ENCODE measurements at places on chromosomes 6 and 20.

DNA sequence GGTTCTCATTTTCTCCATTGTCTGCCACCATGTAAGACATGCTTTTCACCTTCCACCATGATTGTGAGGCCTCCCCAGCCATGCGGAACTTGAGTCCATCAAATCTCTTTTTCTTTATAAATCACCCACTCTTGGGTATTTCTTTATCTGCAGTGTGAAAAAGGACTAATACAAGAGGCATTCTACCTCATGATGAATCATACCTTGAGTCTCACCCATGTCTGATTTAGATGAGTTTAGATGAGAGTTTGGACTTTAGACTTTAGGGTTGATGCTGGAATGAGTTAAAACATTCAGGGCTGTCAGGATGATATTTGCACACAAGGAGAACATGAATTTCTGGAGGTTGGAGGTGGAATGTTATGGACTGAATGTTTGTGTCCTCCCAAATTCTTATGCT lies 545.6 kb downstream of the C6orf118 start:
- no peak overlapping the region for H3K4me3 ChIP-seq
- DNase-seq, result no peak
- H3K27me3 ChIP-seq, result no peaks in the 10 kb centered on the region
- H3K36me3 ChIP-seq, result no peaks in the 10 kb centered on the region
- no peak overlapping the region for H3K27ac ChIP-seq
- H3K4me1 ChIP-seq, result no peaks in the 10 kb centered on the region

DNA sequence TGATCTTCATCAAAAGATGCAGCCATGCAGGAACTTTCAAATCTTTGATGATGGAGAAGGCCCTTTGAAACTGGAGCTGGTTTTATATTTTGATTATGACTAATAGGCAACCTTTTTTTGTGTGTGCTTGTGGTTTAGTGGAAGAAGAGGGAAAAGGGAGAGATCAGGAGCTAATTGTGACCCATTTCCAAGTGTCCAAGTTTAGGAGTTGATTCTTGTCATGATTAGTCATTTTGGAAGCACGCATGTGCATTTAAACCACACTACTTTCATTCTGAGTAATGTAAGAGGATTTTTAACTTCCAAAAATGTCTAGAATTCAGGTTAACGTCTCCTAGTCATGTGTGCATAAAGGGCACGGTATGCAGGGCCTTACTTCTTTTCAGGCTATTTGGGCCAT lies 3.5 kb downstream of the FOXO3 start:
- peaks cover 7% of the 10 kb centered on the region for H3K36me3 ChIP-seq
- peaks cover 53% of the 10 kb centered on the region for H3K4me1 ChIP-seq
- peak overlapping the region; percentile 99 for H3K27ac ChIP-seq
- no peak for DNase-seq

DNA sequence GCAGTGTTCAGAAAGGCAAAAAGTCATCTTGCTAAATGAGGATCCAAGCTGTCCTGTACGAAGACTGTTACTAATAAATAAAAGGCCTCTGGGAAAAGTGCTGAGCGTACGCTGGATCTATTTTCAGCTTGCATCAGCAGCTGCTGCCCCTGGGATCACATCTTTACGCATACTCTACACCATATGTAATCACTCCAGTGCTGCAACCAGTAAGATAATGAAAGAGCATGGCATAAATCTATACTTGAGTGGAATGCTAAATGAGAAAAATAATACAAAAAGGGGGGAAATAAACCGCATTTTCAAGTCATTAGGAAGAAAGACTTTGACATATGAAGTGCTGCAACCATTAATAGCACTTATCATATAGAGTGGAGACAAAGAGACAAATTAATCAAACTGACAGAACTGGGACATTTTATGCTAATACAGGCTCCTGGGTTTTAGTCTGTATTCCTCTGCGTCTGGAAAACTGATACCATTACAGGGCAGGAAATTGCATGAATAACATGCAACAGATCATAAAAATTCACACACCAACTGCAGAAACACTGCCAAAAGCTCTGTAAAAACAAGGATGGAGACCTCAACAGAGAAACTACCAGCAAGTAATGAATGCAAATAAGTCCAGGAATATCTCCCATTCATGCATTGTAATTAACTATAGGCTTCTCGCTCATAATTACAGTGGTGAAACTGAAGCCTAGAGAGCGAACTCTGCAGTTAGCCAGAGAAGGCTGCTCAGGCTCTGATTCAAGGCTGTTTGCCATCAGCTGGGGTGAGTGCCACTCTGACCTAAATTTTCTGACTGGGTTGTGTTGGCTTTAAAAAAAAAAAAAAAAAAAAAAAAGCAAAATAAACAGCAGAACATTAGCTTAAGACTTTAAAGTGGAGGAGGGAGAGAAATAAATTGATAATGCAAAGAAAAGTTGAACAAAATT lies 83.8 kb downstream of the GJA10 start:
- no peaks in the 10 kb centered on the region for H3K4me1 ChIP-seq
- no peak overlapping the region for H3K27ac ChIP-seq
- no peaks in the 10 kb centered on the region for H3K27me3 ChIP-seq
- H3K36me3 ChIP-seq, result no peaks in the 10 kb centered on the region
- no peak overlapping the region for H3K4me3 ChIP-seq

- no peaks in the 10 kb centered on the region for H3K36me3 ChIP-seq
- no peak overlapping the region for H3K27ac ChIP-seq
- peaks cover 11% of the 10 kb centered on the region for H3K4me1 ChIP-seq
- no peak for DNase-seq
- H3K27me3 ChIP-seq, result no peaks in the 10 kb centered on the region
Measured at GRCh38 chr20:8194721-8195120, 62.7 kb downstream of the PLCB1 start.

GRCh38 chr6:29447670-29448069 lies 8.6 kb downstream of the OR10C1 start:
- no peaks in the 10 kb centered on the region for H3K4me1 ChIP-seq
- H3K27me3 ChIP-seq, result no peaks in the 10 kb centered on the region
- H3K4me3 ChIP-seq, result no peak overlapping the region

DNA sequence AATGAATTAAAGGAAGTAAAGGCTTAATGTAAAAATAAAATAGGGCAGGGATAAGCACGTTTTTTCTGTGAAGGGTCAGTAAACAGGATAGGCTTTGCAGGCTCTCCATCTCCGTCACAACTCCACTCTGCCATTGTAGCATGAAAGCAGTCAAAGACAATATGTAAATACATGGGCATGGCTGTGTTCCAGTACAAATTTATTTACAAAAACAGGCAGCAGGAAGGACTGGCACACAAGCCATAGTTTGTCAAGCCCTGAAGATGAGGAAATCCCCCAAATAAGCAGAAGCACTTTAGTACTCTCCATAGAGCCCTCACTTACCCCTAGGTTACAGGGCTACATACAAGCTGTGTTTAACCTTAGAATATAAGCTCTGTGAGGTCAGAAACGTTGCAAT lies 8.9 kb upstream of the FBXO9 start:
- no peaks in the 10 kb centered on the region for H3K36me3 ChIP-seq
- DNase-seq, result no peak
- H3K27me3 ChIP-seq, result no peaks in the 10 kb centered on the region
- H3K27ac ChIP-seq, result peak overlapping the region; percentile 15

DNA sequence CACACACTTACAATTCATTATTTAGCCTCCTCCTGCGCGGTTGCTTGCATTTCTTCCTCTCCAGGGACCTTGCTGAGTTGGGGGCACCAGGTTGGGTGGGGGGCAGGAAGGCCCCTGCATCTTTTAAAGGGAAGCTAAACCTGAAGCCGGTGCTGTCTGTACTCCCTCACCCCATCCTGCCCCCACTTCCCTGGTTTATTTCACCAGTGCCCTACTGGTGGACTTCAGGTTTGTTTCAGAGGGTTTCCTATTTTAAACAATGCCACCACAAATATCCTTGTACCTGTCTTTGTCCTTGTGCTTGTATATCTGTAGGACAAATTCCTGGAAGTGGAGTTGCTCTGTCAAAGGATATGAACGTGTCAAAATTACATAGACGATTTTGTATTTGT lies 21.0 kb downstream of the PTK7 start:
- H3K4me1 ChIP-seq, result peaks cover 19% of the 10 kb centered on the region
- H3K4me3 ChIP-seq, result no peak overlapping the region
- H3K27ac ChIP-seq, result peak overlapping the region; percentile 71
- no peak for DNase-seq
- no peaks in the 10 kb centered on the region for H3K27me3 ChIP-seq
- no peaks in the 10 kb centered on the region for H3K36me3 ChIP-seq

GRCh38 chr6:134555672-134556071 lies 237.8 kb upstream of the SGK1 start:
- H3K27me3 ChIP-seq, result no peaks in the 10 kb centered on the region
- DNase-seq, result no peak
- no peak overlapping the region for H3K27ac ChIP-seq
- no peaks in the 10 kb centered on the region for H3K36me3 ChIP-seq
- peaks cover 8% of the 10 kb centered on the region for H3K4me1 ChIP-seq

- no peak overlapping the region for H3K27ac ChIP-seq
- no peak for DNase-seq
- no peaks in the 10 kb centered on the region for H3K27me3 ChIP-seq
- no peaks in the 10 kb centered on the region for H3K4me1 ChIP-seq
- H3K4me3 ChIP-seq, result no peak overlapping the region
Measured at GRCh38 chr6:89475101-89475500, 42.1 kb downstream of the ANKRD6 start.

GRCh38 chr6:11229655-11230046 lies 2.8 kb downstream of the NEDD9 start:
- no peaks in the 10 kb centered on the region for H3K36me3 ChIP-seq
- no peaks in the 10 kb centered on the region for H3K27me3 ChIP-seq
- H3K4me1 ChIP-seq, result peaks cover 26% of the 10 kb centered on the region
- H3K27ac ChIP-seq, result peak overlapping the region; percentile 87

DNA sequence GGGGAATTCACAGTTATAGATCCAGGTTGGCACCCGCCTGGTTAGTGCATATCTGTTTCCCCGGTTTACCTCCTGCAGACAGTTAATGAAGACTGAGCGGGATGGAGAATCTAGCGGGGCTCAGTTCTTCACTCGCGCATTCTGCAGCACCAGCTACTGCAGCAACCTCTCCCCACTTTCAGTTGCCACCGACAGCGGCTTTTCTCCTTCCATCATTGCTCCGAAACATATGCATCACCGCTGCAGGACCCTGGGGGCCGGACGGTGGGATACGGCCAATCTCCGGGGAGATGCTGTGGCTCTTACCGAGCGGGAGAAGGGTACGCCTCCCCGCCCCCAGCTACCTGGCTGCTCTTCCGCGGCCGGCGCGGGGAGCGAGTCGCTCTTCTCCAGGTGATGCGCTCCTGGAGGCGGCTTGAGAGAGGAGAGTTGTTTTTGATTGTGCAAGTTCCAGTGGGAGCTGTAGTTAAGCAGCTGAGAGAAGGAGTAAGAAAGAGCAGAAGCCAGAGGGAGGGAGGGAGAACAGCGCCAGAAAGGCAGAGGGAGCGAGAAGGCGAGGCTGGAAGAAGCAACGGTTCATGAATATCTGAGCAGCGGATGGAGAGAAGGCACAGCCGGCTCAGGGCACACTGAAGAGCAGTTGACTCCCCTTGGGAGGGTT lies at the start of gene SGK1:
TSS of gene SGK1 (minus strand) at position 642 of the 661 bp plus-strand sequence. CDS start 652 bp downstream, outside the sequence.
- H3K4me3 ChIP-seq, result peak within 1 kb of the TSS; percentile 59
- no peak within 1 kb of the TSS for H3K27ac ChIP-seq
- H3K27me3 ChIP-seq, result no peaks in the 10 kb centered on the region
- DNase-seq, result peak; percentile 26
- peaks cover 5% of the 10 kb centered on the region for H3K4me1 ChIP-seq

DNA sequence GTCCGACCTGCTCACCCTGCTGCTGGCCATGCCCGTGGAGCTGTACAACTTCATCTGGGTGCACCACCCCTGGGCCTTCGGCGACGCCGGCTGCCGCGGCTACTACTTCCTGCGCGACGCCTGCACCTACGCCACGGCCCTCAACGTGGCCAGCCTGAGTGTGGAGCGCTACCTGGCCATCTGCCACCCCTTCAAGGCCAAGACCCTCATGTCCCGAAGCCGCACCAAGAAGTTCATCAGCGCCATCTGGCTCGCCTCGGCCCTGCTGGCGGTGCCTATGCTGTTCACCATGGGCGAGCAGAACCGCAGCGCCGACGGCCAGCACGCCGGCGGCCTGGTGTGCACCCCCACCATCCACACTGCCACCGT lies 885 bp downstream of the NTSR1 start:
- no peaks in the 10 kb centered on the region for H3K36me3 ChIP-seq
- H3K27me3 ChIP-seq, result peaks cover 12% of the 10 kb centered on the region
- DNase-seq, result no peak
- H3K4me3 ChIP-seq, result no peak overlapping the region
- peaks cover 10% of the 10 kb centered on the region for H3K4me1 ChIP-seq
- H3K27ac ChIP-seq, result no peak overlapping the region

DNA sequence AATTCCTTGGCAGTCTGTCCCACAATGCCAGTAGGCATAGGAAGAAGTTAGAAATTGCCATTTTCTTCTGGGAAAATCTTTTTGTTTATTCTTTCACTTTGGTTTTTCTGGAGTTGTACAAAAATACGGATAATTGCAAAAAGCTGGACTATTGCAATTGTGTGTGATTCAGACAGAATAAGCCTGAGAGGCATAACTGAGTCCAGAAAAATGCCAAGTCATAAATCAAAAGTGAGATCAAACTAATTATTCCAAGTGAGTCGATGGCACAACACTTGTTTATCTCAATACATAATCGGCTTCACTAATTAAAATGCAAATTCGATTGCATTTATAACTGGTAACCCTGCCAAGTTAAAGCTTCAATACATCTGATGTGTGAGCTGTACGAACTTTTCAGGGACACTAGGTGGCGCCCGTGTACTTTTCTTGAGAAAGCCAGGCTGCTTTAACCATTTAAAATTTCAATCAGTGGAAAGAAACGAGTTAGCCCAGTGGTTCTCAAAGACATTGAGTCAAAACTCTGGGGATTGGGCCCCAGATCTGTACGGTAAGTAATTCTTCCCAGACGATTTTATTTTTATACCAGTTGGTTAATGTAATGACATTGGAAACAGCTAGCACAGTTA lies 102.6 kb downstream of the LAMP5 start:
- no peak overlapping the region for H3K4me3 ChIP-seq
- H3K27me3 ChIP-seq, result no peaks in the 10 kb centered on the region
- H3K27ac ChIP-seq, result no peak overlapping the region

Data from body of pancreas (tissue), 4 donors.